ENCODE measurements at places on chromosomes 3 and 15.

DNA sequence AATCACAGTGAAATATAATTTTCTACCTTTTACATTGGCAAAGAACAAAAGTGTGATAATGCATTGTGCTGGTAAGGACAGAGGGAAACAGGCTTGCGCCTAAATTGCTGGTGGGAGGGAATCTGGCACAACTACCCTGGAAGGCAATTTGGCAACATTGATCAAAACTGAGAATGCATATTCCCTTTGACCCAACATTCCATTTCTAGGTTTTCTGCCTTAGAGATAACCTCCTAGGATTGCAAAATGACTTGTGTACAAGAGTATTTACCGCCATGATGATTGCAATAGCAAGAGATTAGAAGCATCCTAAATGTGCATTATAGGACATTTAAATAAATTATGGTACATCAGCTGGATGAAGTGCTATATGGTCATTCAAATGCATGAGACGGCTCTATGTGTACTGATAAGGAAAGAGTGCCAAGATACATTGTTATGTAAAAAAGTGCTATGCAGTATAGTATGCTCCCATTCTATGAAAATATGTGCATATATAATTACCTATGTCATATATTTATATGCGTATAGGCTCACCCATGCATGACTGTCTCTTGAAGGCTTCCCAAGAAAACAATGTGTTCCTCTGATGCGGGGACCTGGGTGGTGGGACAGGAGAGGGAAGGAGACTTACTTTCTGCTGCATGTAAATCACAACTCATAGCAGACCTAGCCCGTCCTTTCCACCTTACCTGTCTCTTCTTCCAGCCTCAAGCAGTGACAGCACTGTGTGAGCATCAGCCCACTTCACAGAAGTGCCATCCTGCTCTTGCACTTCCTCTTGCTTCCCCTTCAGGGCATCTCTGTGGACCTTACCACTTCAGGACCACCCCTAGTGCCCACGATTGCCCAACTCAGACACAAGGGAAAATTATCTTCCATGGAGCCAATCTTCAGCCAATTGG is 249.9 kb upstream of the TLE3 start:
- no peak for DNase-seq

DNA sequence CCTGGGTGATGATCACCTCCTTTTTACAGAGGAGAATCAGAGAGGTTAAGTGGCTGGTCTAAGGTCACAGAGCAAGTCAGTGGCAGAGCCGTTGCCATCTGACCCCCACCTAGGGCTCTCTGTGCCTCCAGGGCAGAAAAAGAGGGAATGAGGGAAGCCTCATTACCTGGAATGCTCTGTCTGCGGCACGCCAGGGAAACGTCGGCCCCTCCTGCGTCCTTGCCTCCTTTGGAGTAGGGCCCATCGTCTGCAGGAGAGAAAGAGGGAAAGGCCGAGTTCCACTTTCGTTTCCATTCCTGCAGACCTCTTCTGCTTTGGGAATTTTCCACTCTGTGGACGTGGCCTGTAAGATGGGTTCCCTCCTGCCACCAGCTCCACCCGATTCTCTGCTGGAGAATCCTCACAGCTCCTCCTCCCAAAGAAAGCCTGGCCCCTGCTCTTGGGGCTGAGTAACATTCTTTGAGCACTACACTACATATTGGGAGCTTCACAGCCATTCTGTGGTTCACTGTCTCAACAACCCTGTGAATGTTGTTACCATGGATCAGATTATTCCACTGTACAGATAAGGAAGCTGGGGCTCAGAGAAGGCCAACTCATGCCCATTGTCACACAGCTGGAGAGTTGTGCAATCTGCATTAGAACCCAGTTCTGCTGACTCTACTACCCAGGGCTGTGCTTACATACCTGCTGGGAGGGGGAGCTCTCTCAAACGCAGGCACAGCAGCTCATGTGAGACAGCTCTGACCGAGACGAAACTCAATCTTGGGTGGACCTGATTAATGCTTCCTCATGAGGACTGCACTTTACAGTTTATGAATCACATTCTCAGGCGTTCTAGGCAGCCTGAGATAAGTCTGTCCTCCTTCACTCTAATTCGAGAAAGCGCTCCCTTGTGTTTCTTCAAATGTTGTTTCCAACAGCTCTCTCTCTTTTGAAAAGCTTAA is 14.2 kb downstream of the GRIP2 start:
- DNase-seq = no peak

DNA sequence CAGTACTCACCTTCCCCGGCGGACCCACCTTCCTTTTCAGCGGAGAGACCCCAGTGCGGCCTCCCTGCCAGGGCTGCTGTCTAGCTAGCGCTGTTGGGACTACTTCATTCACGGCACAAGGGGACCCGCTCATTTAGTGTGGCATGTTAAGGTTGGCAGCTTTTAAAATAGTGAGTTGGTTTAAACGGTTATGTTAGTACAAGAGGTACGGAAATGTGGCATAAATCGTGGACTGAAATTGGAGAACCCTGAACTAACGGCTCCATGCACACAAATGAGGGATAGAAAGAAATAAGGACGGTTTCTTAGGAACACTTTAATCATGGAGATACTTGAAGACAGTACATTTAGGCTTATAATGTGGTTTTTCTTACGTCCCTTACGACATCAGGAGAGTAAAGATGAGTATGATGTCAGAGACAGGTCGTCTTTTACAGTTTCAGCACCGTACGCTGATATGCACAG is 752 bp downstream of the CEP63 start:
- DNase-seq = no peak

- DNase-seq = no peak
Measured at GRCh38 chr3:194139071-194139813, 3.3 kb downstream of the HES1 start.

All from stimulated activated CD4-positive, alpha-beta T cell treated with anti-CD3 and anti-CD28 coated beads, Interleukin-1b, Interleukin-23, amount 100 ng/mL, for 24 hours (primary cell).